Amniotic epithelial cell (primary cell): ENCODE measurements at places on chromosomes 5 and 9.
A peak's percentile ranks its signal among the peaks of the same experiment; 100 is the strongest.

DNA sequence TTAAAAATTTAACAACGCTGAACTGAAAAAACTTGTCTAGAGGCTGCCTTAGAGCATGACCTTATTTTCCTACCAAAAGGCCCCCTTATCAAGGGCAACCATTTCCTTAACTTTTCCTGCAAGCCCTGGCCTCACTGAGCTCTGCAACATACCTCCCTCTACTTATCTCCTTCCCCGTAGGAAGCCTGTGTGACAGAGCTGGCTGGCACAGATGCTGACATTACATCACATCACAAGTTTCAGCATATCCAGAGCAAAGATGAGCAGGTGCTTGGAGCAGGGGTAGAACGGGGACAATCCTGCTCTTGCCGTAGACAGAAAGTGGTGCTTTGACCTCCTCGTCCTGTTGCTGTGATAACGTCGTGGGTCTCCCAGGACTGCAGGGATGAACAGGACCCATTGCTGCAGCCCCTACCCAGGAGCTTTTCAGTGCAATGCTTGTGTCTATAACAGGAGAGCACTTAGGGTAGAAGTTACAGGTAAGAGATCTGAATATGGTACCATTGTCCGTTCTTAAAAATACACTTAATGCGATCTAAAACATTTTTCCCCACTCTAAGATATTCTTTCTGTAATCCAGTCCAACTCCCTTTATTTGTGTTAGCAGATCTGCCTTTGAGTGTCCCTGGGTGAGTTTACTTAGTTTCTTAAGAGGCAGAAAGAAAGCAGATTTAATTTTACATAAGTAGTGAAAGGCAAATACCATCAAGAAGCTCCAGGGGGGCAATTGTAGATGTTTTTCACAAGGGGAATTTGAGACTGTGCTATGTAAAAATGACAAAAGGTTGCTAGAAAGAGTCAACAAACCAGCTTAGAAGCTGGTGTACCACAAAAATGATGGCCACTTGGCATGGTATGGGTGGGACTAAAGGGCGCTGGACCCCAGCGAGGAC is 101.9 kb upstream of the EFNA5 start:
- DNase-seq, result no peak

- DNase-seq, result peak; percentile 17
Observed at GRCh38 chr5:154858972-154859871, 795 bp downstream of the CNOT8 start.

- peak; percentile 84 for DNase-seq
Observed at GRCh38 chr5:68898951-68899471, 194.8 kb upstream of the SLC30A5 start.

DNA sequence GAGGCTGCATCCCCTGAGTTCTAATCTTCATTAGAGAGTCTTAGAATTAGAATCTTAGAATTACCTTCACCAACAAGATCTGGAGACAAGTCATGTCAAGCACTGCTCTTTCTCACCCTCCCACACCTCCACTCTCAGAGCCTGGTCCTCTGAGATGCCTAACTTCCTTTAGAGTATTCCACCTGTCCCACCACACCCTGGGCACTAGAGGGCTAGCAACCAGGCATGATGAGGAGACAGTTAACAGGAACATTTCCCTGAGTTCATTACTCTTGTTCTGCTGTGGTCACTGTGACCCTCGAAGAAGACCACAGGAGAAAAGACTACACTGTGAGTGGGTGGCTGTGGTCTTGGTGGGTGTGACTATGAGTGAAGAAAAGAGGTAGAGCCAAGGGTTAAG is 25.2 kb upstream of the MAP1B start:
- no peak for DNase-seq

DNA sequence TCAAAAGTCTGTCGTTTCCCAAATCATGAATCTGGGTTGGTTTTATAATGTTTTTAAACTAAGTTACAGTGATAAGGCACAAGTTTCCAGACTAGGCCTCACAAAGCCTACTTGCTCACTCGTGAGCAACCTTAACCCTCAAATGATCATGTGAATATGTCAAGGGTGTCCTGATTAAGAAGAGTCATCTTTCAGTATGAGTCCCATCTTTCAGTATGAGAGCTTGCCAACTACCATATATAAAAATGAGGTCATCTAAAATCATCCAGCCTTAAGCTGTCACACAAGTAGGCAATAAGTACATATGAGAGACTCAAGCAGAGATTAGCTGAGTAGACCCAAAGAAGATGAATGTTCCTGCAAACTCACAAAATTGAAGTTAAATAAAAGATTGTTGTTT is 668.4 kb upstream of the FAM174A start:
- no peak for DNase-seq

GRCh38 chr5:107653685-107654084 is 17.1 kb downstream of the EFNA5 start:
- peak; percentile 65 for DNase-seq

DNA sequence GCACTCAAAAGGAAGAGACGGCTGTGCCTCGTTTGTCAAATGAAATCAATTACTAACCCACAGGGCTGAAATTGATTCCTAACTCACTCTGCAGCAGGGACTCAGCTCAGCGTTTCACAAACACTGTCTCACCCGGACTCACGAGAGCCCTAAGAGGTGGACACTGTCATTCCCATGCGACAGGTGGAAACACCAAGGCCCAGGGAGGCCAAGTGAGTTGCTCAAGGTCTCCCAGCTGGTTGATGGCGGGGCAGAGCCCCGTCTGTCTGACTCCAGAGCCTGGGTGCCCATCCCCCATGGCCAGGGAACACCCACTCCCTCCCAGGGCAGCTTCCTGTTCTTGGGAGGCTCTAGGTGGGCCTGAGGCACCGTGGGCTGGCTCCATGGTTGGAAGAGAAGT is 1.3 kb upstream of the PLPP7 start:
- no peak for DNase-seq

DNA sequence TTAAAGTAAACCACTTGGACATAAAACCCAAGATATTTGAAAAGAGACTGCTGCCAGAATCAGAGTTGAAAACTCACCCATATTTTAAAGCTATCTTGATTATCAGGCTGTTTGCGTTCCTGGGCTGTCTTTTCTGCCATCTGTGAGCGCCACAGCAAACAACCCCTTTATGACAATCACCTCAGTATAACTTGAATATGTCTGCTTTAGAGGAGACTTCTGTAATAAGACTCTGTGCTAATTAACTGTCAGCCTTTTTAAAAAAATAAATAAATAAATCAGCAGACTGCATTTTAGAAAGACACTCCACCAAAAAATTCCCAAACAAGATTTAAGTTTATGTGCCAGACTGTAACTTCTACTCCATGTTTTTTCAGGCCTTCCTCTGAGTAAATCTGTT is 375.7 kb upstream of the CCNH start:
- no peak for DNase-seq

- no peak for DNase-seq
Observed at GRCh38 chr9:106482733-106483132, 380.2 kb upstream of the ZNF462 start.

DNA sequence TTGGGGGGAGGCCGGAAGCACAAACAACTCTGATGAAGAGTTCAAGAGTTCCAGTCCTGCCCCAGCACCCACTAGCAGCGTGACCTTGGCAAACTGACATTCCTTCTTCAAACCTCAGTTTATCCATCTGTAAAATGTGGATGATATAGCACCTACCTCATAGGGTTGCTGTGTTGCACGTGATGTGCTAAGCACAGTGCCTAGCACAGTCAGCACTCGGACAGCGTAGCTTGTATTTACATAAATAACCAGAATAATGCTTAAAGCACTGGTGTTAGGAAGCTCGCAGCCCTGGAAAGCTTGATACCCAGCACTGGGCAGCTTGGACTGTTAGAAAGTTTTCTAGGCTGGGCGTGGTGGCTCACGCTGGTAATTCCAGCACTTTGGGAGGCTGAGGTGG is 5.1 kb downstream of the PKN3 start:
- no peak for DNase-seq

- no peak for DNase-seq
Observed at GRCh38 chr5:7412409-7412808, 16.5 kb downstream of the ADCY2 start.

GRCh38 chr5:124901081-124901480 is 154.6 kb upstream of the ZNF608 start:
- DNase-seq, result no peak

DNA sequence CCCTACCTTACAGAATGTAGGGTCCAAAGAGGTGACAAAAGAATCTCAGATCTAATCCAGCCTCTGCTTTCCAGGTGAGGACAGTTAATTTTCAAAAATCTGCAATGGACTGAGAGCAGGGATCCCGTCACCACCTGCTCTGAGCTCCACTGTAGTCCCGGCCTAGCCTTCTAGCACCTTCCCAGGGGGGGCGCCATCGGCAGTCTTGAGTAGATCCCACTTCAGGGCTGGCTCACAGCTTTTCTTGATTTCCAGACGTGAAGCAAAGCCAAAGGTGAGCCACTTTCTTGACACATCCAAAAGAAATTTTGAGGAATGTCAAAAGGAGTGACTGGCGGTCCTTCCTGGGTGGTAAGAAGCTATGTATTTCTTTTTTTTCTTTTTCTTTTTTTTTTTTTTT is 114.1 kb downstream of the SYK start:
- DNase-seq, result peak; percentile 34

DNA sequence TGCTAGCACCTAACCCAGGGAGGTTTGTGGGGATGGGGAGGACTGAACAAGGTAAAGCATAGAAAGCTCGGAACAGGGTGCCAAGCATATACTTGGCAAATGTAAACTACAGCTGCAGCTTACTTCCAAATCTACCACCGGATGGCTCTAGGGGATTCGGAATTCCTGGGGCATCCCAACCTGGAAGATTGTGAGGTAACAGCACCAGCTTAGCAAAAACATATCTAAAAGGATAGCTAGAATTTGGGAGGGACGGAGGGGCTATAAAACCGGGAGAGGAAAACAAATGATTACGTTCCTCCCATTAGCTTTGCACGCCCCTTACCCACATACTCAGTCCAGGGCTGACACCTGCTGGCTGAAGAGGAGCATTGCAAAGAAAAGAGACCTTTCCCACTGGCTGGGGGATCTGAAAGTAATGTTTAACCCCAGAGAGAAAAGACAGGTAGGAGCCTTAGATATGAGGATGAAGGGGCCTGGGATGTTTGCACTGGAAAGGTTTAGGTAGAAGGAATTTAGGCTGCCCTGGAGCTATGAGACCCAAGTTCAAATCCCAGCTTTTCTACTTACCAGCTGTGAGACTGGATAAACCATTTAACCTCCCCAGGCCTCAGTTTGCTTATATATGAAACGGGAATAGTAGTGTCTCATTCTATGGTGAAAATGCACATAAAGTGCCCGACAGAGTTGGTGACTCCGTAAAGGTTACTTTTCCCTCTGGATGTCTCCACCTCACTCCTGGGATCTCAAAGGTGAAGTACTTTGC is 73.6 kb downstream of the FAM114A2 start:
- peak; percentile 32 for DNase-seq

DNA sequence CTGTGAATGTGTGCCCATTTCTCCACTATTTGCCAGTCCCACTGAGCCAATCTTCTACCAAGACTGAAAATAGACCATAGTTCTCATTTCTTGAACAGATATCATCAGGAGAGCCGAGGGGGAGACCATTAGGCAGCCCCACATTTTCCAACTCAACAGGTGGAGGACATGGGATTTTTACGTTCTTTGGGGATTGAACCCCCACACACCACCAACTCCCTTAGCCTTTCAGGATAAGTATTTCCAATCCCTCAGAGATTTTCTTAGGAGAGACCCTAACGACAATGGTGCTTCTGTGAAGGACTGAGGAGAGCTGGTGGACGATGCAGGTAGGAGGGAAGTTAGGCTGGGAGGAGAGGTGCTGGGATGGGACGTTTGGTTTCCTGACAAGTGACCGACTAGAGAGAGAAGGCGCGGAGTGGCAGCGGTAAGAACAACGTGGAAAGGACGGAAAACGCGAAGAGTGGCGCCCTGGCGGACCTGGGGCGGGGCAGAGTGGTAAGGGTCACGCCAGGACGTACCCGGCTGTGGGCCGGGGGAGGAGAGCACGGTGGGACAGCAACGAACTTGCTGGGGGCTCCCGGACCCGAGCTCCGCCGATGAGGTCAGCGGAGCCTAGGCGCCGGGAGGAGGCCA is 681 bp upstream of the CHSY3 start:
- DNase-seq, result no peak

DNA sequence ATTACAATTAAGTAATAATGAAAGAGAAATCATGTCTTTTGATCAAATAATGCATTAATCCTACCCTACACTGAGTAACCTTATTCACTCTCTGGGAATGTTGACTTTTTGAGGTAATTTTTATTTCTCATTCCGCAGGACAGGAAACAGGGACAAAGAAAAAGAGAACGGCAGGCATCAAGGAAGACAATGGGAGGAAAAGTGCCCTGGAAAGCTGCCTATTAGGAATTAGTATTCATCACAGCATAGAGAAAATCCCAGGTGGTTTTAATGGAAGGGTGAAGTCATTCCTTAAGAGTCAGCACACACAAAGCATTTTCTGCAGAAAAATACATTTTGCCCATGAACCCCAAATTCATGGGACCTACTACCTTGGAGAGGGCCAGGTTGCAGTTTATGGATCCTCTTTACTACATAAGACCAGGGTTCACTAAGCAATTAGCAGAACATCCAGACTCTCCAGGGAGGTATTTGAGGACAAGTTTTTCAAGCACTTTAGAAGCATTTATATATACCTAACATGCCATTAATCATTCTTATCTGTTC is 9.4 kb downstream of the FSTL4 start:
- no peak for DNase-seq

DNA sequence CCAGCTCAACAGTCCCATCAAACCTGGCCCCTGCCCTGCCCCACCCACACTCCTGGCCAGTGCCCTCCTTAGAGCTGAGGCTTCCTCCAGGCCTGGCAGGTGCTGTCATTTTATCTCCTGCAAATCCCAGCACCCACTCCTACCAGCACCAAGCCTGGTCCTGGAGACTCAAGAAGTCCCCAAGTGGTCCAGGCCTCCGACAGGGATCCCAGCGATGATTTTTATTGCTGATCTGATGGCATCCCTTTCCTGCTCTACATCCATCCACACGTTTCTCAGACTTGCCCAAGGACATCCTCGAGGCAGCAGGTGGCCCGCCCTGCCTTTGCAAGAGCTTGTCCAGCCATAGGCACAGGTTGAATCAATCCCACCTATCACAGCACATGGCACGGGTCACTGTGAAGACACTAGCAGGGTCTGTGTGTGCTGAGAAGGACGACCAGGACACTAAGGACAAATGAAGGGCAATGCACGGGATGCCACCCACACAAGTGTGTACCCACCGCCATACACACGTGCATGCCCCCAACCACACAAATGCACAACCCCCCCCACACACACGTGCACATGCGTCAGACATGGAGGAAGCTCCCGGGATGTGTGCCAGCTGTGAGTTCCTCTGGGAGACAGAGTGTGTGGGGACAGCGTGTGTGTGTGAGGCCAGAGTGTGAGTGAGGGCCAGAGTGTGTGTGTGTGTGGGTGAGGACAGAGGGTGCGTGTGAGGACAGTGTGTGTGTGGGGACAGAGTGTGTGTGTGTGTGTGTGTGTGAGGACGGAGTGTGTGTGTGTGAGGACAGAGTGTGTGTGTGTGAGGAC is 62.4 kb upstream of the UBAC1 start:
- peak; percentile 40 for DNase-seq

GRCh38 chr9:14021871-14022525 is 291.9 kb downstream of the NFIB start:
- DNase-seq, result peak; percentile 78

DNA sequence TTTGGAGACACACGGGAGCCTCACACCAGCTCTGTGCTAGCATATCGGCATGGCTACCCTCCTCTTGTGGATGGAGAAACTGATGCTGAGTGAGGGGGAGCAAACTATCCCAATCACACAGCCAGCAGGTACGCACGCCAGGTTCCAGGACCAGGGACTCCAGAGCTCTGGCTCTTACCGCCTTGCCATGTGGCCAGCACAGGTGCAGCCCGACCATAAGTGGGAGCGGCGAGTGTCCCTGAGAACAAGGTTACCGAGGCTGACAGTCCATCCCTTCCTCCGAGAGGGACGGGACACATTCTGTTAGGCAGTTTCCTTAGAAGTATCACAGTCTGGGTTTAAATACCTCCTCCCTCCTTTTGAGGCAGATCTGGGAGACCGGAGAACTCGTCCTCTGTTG is 86.0 kb downstream of the PAX5 start:
- DNase-seq, result no peak
